8988T (cell line): ENCODE measurements at places on chromosomes 13 and 19.

DNA sequence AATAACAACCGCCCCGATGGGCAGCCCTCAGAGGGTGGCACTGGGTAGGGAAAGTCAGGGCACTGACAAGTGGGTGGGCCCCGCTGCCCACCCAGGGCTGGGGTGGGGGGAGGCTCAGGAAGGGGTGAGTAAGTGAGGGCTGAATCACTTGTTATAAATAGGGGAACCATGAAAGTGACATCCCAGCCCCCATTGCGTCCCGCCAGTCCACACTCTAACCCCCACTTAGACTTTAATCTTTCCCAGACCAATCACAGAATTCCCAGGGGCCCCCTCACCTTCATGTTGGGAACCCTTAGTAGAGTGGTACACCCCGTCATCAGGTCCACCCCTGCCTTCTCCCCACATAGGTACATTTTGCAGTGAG, 37.0 kb upstream of the NANOS3 start:
- DNase-seq = no peak

GRCh38 chr13:88136098-88136790, 465.1 kb downstream of the SLITRK5 start:
- no peak for DNase-seq

DNA sequence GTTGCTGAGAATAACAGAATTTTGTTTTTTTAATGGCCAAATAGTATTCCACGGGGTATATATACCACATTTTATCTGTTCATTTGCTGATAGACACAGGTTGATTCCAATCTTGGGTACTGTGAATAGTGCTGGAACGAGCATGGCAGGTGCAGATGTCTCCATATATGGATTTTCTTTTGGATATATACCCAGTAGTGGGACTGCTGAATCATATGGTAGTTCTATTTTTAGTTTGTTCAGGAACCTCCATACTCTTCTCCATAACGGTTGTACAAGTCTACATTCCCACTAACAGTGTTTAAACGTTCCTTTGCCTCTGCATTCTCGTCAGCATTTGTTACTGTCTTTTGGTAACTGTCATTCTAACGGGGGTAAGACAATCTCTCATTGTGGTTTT, 17.3 kb downstream of the ANKRD10 start:
- DNase-seq = no peak

DNA sequence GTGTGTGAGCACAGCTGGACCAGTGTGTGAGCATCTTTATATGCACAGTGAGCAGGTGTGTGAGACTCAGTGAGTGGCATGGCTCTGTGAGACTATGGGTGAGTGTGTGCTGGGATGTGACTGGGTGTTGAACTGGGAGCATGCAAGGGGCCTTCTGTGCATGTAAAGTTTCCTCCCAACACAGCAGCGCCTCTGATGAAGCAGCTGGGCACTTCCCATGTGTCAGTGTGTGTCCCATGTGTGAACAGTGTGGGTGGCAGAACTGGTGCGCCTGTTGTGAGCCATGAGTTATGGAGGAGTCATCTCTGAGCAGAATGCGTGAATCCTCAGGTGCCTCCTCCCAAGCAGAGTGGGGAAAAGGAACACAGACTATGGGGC, 24.1 kb downstream of the LGALS16 start:
- no peak for DNase-seq
